CD4-positive, alpha-beta T cell treated with Interleukin-2 at 100 ng/mL for 4 hours (primary cell): ENCODE measurements at places on chromosomes 11 and 22.

DNA sequence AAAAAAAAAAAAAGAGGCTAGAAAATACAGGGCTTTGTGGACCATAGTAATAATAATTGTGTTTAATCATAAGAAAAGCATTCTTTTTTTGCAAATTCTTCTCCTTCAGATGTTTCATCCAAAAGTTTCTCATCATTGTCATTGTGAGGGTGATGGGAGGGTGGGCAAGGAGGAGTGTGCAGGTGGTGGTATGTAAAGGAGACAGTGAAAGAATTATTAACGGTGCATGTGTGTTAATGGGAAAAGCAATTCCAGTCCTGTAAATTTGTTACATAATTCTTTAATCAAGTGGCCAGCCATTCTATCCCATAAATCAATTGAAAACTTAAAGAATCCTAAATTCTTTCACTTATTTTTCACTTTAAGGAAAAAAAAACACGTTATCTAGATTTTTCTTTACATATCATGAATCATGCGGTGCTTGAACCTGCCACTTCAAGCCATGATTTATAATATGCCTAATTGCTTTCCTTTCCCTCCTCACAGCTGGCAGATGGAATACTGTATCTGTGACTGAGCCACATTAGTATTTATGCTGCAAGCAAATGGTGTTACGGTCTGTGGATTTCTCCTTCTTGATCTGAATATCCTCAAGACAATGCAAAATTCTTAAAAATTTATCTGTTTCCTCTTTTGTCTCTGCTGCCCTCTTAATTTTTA lies 318.5 kb downstream of the JRKL start:
- no peak for DNase-seq

DNA sequence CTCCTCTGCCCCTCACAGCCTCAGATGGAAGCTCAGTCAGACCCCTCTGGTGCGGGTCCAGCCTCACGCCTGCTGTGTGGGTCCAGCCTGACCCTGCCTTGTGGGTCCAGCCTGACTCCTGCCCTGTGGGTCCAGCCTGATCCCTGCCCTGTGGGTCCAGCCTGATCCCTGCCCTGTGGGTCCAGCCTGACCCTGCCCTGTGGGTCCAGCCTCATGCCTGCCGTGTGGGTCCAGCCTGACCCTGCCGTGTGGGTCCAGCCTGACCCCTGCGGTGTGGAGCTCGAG lies 445.3 kb downstream of the BRD1 start:
- DNase-seq: no peak

DNA sequence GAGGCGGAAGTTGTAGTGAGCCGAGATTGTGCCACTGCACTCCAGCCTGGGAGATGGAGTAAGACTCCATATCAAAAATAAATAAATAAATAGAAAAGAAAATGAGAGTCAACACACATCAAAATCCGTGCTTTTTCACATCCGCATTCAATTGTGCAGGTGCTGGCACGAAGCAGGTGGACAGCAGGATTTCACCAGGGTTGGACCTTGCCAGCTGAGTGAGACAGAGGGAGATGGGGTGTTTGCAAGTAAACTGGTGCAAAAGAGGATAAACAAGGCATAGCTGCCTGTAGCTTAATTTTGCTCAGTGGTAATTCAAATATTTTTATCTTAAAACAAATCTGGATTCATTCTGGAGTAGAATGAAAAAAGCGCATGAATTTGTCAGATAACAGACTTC lies 23.3 kb upstream of the DNAL4 start:
- no peak for DNase-seq

GRCh38 chr11:45078236-45079074 lies 68.0 kb upstream of the PRDM11 start:
- no peak for DNase-seq

GRCh38 chr11:134861490-134862104 lies 449.6 kb upstream of the B3GAT1 start:
- no peak for DNase-seq

GRCh38 chr22:35783943-35784614 lies 66.4 kb downstream of the APOL5 start:
- DNase-seq: no peak

- no peak for DNase-seq
Measured at GRCh38 chr11:47296045-47296444, 26.1 kb downstream of the MADD start.

- no peak for DNase-seq
Measured at GRCh38 chr22:31238057-31238456, 26.0 kb downstream of the LIMK2 start.
